ENCODE measurements at places on chromosomes 3 and 15. TPM values are rescaled to one million over a fixed set of nuclear protein-coding genes. Genes with fewer than 3 reads are reported as not detected.
A peak's percentile ranks its signal among the peaks of the same experiment; 100 is the strongest.

Gene SLC9A9
- 63.4 TPM for total RNA-seq

DNA sequence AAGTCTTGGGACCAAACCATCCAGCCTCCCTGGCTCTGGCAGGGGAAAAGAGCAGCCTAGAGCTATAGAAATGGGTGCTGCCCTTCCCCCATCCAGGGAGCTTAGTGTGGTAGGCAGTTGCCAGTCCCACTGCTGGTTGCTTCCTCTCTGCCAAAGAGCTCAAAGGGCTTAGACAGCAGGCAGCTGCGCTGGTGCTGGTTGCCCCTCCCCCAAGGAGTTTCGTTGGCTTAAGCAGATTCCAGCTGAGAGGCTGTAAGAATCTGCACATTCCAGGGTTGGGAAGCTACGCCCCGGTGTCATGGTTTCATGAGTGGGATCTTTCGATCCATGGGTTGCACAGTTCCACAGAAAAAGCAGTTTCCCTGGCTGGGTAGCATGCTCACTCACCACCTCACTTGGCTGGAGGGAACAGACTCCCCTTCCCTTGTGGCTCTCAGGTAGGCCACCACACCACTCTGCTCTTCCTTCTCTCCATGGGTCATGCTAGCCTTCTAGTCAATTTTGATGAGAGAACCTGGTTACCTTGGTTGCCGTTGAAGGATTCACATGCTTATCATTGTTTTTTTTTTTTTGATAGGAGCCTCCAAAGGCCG, 195.1 kb downstream of the EPHA6 start:
- no peaks in the 10 kb centered on the region for H3K27me3 ChIP-seq
- H3K36me3 ChIP-seq: no peaks in the 10 kb centered on the region
- H3K4me1 ChIP-seq: no peaks in the 10 kb centered on the region
- no peak for DNase-seq

GRCh38 chr3:38595393-38595792, 54.1 kb downstream of the SCN5A start:
- H3K27ac ChIP-seq: no peak overlapping the region
- H3K36me3 ChIP-seq: no peaks in the 10 kb centered on the region
- H3K27me3 ChIP-seq: no peaks in the 10 kb centered on the region

- no peaks in the 10 kb centered on the region for H3K27me3 ChIP-seq
- no peak for DNase-seq
- H3K4me1 ChIP-seq: no peaks in the 10 kb centered on the region
- no peak overlapping the region for H3K27ac ChIP-seq
- H3K4me3 ChIP-seq: no peak overlapping the region
Measured at GRCh38 chr3:99579965-99580364, 58.4 kb upstream of the COL8A1 start.

DNA sequence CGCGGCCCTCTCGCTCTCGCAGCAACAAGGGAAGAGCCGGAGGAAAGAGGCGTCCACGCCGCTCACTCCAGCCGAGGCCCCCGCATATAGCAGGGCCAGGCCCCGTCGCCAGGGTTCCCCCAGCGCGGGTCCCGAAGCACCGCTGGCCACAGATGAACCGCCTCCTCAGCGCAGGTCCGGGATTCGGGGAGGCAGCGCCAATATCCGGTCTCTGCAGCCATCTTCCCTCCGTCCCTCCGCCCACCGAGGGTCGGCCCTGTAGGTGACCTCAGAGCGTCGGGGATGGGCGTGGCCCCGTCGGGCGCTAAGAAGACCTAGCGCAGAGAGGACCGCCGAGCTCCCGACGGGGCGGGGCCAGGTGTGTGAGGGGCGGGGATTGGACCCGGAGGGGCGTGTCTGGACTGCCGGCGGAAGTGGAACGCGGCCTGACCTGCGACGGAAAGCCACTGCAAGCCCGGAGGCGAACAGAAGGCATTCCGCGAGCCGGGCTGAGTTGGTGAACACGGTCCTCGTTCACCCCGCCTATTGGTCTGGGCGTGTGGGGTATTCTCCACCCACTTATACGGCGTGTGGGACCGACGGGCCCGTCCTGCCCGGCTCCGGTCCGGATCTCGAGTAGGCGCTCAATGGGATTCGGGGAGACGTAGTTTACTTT, 26.8 kb upstream of the MTHFS start:
- peak overlapping the region; percentile 96 for H3K27ac ChIP-seq
- peak; percentile 96 for DNase-seq
- peak overlapping the region; percentile 86 for H3K4me3 ChIP-seq
- H3K4me1 ChIP-seq: peaks cover 5% of the 10 kb centered on the region

DNA sequence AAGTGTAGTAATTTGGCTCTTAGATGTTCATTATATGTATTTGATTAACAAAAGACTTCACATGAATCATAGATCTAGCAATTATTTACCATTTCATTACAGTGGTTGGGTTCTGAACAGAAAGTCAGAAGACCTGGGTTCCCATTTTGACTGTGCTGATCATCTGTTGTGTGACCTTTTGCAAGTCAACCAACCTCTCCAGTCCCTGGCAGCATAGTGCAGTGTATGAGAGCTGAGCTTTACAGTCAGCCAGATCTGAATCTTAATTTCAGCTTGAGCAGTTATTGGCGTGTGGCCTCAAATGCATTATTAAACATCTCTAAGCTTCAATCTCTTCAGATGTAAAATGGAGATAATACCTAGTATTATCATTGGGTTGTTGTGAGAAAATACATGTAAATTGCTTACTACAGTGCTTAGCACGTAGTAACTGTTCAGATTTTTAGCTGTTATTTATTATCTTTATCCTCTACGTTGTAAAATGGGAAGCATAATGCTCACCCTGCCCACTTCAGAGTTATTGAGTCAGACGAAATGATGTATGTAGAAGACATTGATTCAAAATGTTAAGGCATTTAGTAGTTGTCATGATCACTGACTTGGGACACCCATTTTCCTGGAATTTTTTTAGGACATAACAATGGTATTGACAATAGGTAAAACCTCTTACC, 104.0 kb downstream of the KLHL25 start:
- H3K27ac ChIP-seq: peak overlapping the region; percentile 6
- no peaks in the 10 kb centered on the region for H3K4me1 ChIP-seq
- H3K27me3 ChIP-seq: no peaks in the 10 kb centered on the region
- no peak overlapping the region for H3K4me3 ChIP-seq
- H3K36me3 ChIP-seq: peaks cover 44% of the 10 kb centered on the region

Data from ascending aorta (tissue), 2 donors.